ENCODE measurements at places on chromosomes 13 and 19.

DNA sequence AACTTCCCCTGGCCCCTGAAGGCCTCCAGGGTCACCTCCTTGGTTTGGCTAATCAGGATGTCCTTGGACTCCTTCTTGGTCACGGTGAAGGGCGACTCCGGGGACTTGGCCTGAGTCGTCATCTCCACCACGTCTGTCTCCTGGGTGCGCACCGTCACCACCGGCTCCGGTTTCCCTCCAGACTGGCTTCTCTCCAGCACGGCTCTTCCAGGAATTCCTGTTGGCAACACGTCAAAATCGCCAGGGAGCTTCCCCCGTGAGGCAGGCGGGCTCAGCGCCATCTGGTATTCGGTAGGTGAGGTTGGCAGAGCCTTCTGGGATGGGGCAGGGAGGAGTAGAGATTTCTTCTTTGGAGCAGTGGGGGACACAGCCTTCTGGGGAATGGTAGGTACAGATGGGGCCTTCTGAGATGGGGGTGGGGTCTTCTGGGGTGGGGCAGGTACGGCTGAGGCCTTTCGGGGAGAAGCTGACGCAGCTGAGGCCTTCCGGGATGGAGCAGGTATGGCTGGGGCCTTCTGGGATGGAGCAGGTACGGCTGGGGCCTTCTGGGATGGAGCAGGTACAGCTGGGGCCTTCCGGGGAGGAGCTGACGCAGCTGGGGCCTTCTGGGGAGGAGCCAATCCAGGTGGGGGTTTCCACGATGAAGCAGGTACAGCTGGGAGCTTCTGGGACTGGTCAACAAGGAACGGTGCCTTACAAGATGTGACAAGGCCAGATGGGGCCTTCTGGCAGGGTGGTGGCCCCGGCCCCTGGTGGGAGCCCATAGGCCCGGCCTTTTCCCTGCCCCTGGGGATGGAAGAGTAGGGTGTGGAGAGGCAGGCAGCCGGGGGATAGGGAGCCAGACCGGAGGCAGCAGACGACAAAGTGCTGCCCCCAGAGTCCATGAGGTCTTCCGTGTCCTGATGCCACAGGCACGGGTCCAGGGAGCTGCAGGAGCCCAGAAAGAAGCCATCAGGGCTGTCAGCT, 3.8 kb downstream of the GARIN5B start:
- DNase-seq = no peak

DNA sequence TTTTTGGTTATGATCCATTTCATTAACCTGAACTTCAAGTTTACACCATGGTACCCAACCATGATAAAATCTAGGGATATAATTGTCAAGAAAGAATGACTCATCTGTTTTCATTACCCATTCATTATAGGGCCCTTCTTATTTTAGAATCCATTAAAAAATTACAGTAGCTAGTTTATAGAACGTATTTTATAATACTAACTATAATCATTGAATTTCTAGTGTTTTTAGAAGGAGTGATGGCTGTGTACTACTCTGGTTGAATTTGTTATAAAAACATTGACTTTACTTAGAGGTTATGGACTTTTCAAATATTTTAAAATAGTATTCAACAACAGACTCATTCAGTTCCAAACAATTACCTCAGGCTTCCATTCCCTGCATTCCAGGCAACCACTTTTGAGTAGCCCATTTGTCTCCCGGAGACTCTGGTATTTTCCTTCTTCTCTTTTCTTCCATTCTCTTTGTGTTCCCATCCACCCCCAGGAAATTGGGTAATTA, 71.9 kb upstream of the KLF12 start:
- no peak for DNase-seq

GRCh38 chr13:23966221-23966690, 69.0 kb upstream of the C1QTNF9B start:
- DNase-seq = no peak

DNA sequence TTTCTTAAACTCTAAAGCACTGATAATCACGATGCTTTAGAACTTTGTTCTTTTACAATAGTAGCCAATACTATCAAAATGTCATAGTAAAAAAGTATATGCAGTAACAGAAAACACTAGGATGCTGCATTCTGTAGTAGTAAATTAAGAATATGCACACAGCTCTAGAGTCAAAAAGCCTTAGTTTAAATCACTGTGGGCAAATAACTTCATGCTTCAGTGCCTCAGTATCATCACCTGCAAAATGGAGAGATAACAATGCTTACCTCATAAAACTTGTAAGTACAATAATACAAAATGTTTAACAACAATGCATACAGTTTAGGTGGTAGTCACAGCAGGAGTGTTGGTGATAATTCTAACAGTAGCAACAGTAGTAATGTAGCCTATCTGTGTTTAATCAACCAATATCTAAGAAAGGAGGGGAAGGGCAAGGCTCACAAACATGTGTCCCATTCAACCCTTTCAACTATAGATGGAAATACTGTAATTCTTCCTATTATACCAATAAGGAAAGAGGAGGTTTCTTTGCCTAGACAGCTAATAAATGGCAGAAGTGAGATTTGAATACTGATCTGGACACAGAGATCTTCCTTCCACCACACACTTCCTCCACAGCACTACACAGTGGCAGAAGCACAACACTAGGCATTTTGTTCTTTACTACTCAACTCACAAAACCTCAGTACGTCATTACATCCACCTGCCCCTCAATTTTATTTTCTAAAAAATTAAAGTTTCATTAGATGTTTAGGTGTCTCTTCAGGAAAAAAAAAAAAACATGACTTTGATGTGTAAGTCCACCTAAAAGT, 4.6 kb downstream of the RBM26 start:
- no peak for DNase-seq

GRCh38 chr13:28411831-28412353, 83.0 kb downstream of the FLT1 start:
- DNase-seq = no peak

- peak; percentile 34 for DNase-seq
Observed at GRCh38 chr13:99626461-99627082, 125.3 kb downstream of the TM9SF2 start.

DNA sequence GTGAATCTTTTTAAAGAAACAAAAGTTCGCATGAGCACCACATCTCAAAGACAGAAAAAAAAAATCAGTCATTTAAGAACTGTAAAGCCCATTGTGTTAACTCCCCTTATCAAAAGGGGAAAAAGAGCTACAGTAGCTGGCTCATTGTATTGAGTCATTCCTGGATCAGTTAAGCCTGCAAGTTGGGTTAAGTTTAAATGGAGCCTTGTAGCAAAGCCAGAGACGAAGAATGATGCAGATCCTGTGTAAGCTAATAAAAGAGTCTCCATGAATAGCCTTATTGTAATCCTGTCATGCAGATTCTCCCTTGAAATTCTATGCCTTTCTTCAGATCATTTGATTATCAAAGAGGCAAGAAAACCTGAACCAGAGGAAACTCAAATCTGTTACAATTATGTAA, 83.8 kb downstream of the CRYL1 start:
- no peak for DNase-seq

- peak; percentile 64 for DNase-seq
Observed at GRCh38 chr19:47049307-47049700, 880 bp upstream of the TMEM160 start.

DNA sequence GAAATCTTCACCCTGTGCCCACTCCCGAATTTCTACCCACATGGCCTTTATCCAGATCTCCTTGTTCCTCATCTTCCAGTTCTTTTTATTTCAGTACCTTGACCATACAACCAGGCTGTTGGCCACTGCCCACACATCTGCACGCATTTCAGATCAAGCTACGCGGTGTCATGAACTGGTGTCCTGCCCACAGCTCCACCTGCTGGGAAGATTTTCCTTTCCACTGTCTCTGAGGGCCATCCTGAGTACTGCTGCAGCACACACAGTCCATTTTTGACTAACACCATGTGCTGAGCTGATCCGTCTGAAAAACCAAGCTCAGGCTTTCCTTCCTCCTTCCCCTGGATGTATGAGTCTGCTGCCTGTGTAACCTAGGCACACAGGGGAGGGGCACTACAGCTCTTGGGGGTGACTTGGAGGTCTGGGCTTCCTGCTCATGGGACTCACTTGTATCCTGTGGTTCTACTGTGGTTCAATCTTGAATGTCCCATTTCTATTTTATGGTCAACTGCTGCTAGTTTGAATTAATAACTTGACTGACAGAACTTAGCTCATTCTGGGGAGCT, 71.9 kb downstream of the WASF3 start:
- DNase-seq = no peak

- DNase-seq = no peak
Observed at GRCh38 chr19:8609279-8610040, 1.1 kb downstream of the ADAMTS10 start.

- DNase-seq = no peak
Observed at GRCh38 chr19:2087621-2088100, 8.5 kb downstream of the MOB3A start.

GRCh38 chr19:31166206-31166605, 183.0 kb downstream of the TSHZ3 start:
- no peak for DNase-seq

- DNase-seq = no peak
Observed at GRCh38 chr19:38162632-38163031, 61.4 kb downstream of the DPF1 start.

- DNase-seq = no peak
Observed at GRCh38 chr19:7705387-7706187, 3.7 kb upstream of the FCER2 start.

- DNase-seq = peak; percentile 94
Observed at GRCh38 chr19:2168619-2169424, 5.1 kb downstream of the DOT1L start.

- no peak for DNase-seq
Observed at GRCh38 chr13:37201081-37201480, 95.6 kb upstream of the CSNK1A1L start.

DNA sequence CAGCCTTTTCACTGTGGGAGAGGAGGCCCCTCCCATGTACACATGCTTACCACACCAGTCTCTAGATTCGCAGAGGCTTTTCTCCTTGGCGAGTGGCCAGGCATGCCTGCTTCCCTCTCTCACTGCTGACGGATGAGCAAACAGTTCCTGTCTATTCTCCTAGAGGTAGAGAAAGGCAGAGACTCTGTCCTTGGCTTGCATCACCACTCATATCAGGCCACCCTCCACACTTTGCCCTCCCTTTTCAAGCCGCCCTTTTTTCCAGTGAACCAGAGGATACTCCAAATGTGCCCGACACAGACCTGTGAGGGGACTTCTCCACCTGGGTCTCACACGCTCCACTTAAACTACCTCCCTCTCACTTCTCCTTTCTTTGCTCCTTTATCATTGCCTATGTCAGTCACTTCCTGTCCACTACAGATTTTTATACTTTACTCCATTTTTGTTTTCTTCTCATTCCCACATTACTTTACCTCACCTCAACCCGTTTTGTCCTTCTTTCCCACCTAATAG, 284.6 kb downstream of the DNAJC15 start:
- DNase-seq = peak; percentile 91

DNA sequence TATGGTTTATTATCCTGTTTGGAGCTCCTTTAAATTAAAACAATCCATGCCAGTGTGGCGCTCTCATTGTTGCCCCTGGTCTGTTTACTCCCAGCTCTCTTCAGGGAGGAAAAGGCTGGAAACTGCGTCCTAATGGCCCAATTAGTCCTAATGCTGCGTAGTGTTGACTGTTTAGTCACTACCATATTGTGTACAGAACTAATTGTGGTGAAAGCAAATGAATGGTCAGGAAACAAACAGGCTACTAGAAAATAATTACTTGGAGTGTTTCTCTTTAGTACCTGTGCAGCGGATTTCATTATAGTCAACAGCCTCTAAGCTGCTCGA, 54.5 kb upstream of the MTIF3 start:
- no peak for DNase-seq

GRCh38 chr13:107299717-107300116, 731.8 kb upstream of the ARGLU1 start:
- DNase-seq = no peak

DNA sequence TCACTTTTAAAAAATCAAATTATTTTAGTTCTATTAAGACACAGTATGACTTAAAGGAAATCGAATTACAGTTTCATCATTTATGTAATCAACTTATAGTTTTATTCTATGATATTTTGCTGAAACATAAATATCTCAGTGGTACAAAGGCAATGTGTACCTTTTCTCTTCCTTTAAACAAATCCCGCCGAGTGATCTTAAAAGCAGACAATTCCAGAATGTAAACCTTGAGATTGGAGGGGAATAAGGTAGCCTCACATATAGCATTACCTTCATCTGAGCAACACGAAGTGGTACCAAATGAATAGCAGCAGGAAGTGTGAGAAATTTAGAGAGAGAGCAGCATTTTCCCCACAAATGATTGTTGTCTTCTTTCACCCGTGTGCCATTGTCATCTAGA, 842.2 kb upstream of the GPC6 start:
- DNase-seq = no peak

- DNase-seq = no peak
Observed at GRCh38 chr13:53237696-53238095, 209.1 kb downstream of the OLFM4 start.

DNA sequence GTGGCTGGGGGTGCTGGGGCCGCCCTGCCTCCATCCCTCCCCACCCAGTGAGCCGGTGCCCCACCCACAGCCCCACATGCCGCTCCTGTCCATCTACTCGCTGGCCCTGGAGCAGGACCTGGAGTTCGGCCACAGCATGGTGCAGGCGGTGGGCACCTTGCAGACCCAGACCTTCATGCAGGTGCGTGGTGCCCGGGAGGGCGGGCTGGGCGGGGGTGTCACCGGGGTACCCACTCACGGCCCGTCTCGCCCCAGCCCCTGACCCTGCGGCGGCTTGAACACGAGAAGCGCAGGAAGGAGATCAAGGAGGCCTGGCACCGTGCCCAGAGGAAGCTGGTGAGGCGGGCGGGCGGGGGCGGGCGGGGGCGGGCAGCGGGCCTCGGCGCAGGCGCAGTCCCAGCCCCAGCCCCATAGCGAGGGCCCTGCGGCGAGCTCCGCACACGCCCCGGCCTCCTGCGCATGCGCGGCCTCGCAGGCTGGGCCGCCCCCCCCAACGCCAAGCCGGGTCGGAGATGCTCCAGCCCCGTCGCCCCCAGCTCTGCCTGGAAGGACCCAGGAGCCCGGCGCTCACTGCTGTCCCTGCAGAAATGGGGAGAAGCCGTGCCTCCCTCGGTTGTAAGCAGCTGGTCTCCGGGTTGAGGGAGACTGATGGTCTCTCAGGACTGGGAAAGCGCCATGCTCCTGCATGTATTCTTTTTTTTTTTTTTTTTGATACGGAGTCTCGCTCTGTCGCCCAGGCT, 7.7 kb downstream of the ARHGAP45 start:
- no peak for DNase-seq

DNA sequence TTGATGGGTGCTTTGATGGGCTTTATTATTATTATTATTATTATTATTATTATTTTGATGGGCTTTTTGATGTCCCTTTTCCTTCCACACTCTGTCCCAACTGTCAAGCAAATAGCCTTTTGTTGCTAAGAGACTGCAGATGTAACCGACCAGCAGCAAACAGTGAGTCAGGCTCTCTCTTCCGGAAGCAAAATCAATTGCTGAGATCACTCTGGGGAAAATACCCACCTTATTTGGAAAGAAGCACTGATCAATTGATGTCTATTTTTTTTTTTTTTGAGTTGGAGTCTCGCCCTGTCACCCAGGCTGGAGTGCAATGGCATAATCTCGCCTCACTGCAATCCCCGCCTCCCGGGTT, 2.9 kb downstream of the LDLR start:
- DNase-seq = peak; percentile 44

Measured in fibroblast of the conjunctiva (primary cell).